Endothelial cell (in vitro differentiated cells): ENCODE measurements at places on chromosomes 3 and 15. TPM values are rescaled to one million over a fixed set of nuclear protein-coding genes. Genes with fewer than 3 reads are reported as not detected.

The ST3GAL6 gene
- 6.5 TPM for total RNA-seq

The PDIA5 gene
- total RNA-seq: 32.8 TPM

The KLHL24 gene
- 50.9 TPM for total RNA-seq

The CNTN3 gene
- 0.62 TPM for total RNA-seq

The GPR62 gene
- not detected for total RNA-seq

The TSPAN3 gene
- total RNA-seq: 140 TPM

The ALPK3 gene
- total RNA-seq: 94.2 TPM

The MORF4L1 gene
- total RNA-seq: 347 TPM

The SLC25A26 gene
- 18.9 TPM for total RNA-seq

The SCN11A gene
- 0.69 TPM for total RNA-seq

The RNU5B-1 gene
- total RNA-seq: not detected

The TIGIT gene
- total RNA-seq: not detected

The CRYGS gene
- 5.8 TPM for total RNA-seq

The ABI3BP gene
- total RNA-seq: 0.26 TPM

The SYNPR gene
- total RNA-seq: not detected

The PTPN9 gene
- 41.9 TPM for total RNA-seq

The ANKRD63 gene
- not detected for total RNA-seq

The AP3B2 gene
- 5.6 TPM for total RNA-seq

The ZNF717 gene
- total RNA-seq: 5.3 TPM

The GOLGA8S gene
- 0.28 TPM for total RNA-seq

The EXD1 gene
- not detected for total RNA-seq

The FYCO1 gene
- total RNA-seq: 13.8 TPM

The SH2D7 gene
- total RNA-seq: not detected

The PPP1R14D gene
- total RNA-seq: not detected

The MORC1 gene
- total RNA-seq: 0.10 TPM

The NPAP1 gene
- total RNA-seq: 0.18 TPM

The ADAMTSL3 gene
- 0.64 TPM for total RNA-seq

The SMCO1 gene
- not detected for total RNA-seq

The C3orf52 gene
- total RNA-seq: 8.3 TPM

The SST gene
- total RNA-seq: not detected

The GOLGA6L10 gene
- 0.28 TPM for total RNA-seq

The HHLA2 gene
- not detected for total RNA-seq

The ZNF445 gene
- 31.5 TPM for total RNA-seq

The MRPS25 gene
- total RNA-seq: 36.4 TPM

The GHSR gene
- total RNA-seq: not detected

The CYP1A1 gene
- total RNA-seq: 7.0 TPM

The LDHAL6B gene
- total RNA-seq: not detected

The EPB42 gene
- total RNA-seq: not detected

The GOLGA8T gene
- total RNA-seq: 0.41 TPM

The CFAP100 gene
- total RNA-seq: not detected

The ITGA11 gene
- total RNA-seq: 0.28 TPM
